NCI-H1048 (cell line): ENCODE measurements at places on chromosomes 6 and 20.

GRCh38 chr6:28724395-28724794, 198.7 kb downstream of the GPX5 start:
- no peak for DNase-seq

DNA sequence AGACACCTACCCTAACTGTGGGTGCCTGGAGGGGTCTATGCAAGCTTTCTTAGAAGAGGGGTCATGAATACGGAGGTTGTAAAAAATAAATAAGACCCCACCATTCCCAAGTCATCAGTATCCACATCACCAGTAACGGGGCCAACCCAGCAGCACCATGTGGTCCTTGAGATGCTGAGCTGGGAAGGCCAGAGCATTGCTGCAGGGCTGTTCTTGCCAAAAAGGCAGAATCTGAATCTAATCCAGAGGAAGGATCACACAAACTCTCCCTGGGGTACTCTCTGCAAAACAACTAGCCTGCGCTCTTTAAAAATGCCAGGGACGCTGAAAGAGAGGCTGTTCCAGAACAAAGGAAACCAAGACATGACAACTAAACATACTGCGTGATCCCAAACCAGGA, 43.2 kb downstream of the SSR1 start:
- DNase-seq, result no peak

- no peak for DNase-seq
Observed at GRCh38 chr6:132520953-132521352, 8.0 kb upstream of the STX7 start.

- no peak for DNase-seq
Observed at GRCh38 chr20:23314699-23315098, 35.9 kb upstream of the NXT1 start.

DNA sequence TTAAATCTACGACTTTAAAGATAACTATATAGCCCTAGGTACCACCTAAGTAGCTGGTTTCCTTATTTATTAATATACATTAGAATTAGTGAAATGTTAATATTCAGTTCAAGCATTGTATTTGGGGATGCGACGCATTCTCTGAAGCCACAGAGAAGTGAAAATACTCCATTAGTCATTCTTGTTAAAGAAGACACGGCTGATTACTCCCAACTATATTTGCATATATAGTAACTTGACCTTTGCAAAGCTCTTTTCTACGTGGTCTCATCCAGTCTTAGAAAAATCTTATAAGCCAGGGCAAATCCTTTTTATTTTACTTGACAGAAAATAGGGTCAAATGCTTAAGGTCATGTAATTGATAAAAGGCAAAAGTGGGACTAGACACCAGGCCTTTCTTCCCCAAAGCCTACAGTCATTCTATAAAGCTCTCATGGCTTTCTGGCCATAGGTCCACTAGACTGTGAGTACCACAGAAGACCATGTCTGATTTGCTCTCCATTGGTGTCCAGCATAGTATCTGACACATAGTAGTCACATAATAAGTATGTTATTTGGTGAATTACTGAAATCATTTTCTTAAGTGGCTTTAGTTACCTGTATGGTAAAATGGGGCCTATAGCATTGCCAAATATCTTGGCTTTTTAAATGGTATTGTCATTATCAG, 11.3 kb downstream of the ZHX3 start:
- no peak for DNase-seq

- no peak for DNase-seq
Observed at GRCh38 chr20:16390991-16391390, 182.3 kb downstream of the KIF16B start.

GRCh38 chr6:3848380-3848779, 793 bp upstream of the FAM50B start:
- no peak for DNase-seq

DNA sequence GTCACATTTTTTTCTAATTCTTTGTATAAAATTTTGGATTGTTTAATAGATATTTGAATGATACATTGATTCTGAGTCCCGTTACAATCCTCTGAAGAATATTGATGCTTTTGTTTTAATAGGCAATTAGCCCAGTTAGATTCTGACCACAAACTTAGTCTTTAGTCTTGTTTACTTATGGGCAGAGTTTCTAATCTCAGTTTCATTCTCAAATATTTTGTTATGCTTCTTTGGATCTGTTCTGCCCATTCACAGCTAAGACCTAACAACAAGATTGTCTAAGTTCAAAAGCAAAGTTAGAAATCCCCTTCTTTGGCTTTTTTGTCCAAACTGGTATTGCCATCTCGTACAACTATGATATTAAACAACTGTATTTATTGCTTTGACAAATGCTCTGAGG, 58.0 kb downstream of the TBXT start:
- DNase-seq, result no peak

DNA sequence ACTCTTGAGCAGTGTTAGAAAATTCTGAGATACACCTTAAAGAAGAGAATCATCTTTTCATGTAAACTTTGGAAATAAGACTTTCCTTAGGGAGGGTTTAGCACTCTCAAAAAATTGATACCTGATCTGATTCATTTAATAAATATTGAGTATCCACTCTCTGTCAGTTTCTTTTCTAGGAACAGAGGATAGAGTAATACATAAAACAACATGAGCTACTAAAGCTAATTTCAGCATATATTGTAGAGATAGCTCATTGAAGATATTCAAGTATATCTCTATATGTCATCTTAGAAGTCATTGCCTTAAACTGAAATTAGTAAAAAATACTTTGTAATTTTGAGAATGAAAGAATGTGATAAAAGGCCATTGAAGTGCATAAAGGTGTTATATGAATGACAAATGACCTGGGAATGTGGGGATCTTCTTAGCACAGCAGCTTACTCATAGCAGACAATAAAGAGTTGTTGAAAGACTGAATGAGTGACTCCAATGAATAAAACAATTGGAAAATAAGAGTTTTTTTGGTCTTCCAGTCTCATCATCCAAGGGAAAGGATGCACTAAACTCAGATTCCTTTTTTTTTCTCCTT, 29.2 kb downstream of the RHAG start:
- no peak for DNase-seq

- DNase-seq, result no peak
Observed at GRCh38 chr6:164087211-164087610, 672.7 kb downstream of the QKI start.

DNA sequence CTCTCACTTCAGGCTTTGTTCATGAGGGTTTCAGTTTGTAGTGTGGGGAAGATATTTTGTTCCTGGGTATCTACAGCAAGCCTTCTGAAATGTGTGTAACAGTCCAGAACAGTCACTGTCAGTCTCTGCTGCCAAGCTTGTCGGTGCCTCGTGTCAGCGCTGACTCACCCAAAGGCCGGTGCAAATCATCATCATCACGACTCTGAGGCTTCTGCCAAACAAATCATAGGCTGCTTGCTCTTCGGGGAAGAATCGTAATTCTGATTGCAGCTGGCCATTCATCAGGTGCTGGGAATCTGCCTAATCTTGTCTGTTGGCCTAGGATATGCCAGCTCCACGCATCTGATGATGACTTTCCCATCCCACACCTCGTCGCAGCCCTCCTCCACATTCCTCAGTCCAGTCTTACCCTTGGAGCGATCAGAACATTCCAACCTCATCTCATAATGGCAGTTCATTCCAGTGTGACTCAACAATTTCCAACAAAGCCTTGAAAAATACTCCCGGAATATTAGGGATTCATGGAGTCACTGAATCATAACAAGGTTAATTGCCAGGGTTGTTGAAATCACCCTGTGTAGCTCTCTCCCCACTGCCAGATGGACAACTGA, 40.9 kb downstream of the ALDH8A1 start:
- DNase-seq, result no peak

- DNase-seq, result no peak
Observed at GRCh38 chr6:160667639-160668481, 3.8 kb upstream of the LPA start.

GRCh38 chr20:8633366-8633765, 435.5 kb upstream of the PLCB4 start:
- no peak for DNase-seq

DNA sequence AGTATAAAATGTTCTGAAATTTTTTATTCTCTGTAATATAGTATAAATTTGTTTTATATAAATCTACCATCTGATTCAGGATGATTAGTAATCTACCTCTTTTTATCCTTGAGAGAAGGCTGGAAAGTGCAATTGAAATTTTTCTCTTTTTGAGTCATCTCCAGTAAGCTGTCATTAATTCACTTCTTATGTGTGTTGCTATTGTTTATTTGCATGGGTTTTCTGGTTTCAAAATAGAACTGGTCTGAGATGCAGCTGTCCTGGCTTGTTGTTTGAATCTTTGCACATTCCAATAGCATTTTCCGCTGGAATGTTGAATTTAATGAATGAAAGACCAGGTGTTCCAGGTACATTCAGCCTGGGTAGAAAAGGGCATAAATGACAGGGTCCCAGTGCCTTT, 24.3 kb upstream of the TAB2 start:
- DNase-seq, result no peak
